Neuronal stem cell (in vitro differentiated cells): ENCODE measurements at places on chromosomes 5 and 9.

GRCh38 chr9:137764981-137765380 lies 112.6 kb upstream of the CACNA1B start:
- no peak for DNase-seq

- no peak for DNase-seq
Measured at GRCh38 chr9:137689745-137690529, 71.1 kb downstream of the EHMT1 start.

DNA sequence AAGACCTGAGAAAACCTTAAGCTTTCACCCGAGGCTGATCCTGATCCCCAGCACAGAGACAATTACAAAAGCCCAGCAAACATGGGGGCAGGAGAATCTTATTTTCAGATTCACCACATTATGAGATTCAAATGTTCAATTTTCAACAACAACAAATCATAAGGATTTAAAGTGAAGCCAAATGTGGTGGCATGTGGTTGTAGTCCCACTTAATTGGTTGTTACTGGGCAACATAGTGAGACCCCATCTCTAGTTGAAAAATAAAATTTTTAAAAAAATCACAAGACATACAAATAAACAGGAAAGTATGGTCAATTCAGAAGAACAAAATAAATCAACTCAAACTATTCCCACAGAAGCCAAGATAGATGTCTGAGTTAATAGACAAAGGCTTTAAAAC lies 3.9 kb upstream of the RABGAP1 start:
- DNase-seq = no peak

DNA sequence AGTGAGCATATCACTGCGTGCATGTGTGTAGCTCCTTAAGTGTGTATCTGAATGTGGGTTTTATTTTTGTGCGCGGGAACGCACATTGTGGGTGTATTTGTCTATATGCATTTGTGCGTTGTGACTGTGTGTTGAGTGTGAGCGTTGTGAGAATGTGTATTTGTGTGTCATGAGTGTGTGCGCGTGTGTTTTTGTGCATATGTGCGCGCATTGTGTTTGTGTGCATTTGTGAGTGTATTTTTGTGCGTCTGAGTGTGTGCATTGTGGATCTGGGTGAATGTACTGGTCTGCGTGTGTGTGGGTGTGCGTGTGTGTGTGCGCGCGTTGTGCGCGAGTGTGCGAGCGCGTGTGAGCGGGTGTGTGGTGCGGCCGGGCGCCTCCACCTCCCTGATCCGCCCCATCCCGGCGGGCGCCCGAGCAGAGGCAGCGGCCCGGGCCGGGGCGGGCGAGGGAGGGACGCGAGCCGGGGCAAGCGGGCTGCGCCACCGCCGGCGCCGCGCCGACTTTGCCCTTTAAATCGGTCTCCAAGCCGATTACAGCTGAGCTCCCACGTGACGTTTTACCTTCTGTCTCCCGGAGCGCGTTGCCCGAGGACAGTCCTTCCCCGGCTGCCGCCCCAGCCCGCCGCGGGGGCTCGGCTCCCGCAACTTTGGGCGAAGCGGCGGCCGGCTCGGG lies at the start of gene RASGRF2:
Gene RASGRF2, plus strand, starts transcription at position 596 of the 675 bp plus-strand sequence. CDS start 376 bp downstream, outside the sequence.
- DNase-seq = peak; percentile 49

- DNase-seq = no peak
Measured at GRCh38 chr9:108569624-108570023, 286.2 kb downstream of the ACTL7B start.

DNA sequence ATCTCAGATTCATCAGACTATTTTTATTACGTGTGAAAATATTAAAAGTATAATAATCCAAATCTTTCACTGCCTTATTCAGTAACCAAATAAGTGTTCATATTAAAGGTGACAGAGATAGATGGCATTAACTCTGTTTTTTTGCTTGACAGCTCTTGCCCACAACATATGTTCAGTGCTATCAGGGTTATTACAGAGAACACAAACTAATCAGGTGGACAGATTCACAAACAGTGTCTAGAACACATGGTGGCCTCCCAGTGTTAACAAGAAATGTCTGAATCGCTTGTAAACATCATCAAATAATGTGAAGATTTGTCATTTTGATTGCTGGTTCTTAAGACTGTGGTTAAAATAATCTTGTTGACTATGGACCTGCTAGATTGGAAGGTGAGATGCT lies 609.1 kb upstream of the GRAMD2B start:
- no peak for DNase-seq

- no peak for DNase-seq
Measured at GRCh38 chr5:69105996-69106906, 12.4 kb downstream of the SLC30A5 start.

DNA sequence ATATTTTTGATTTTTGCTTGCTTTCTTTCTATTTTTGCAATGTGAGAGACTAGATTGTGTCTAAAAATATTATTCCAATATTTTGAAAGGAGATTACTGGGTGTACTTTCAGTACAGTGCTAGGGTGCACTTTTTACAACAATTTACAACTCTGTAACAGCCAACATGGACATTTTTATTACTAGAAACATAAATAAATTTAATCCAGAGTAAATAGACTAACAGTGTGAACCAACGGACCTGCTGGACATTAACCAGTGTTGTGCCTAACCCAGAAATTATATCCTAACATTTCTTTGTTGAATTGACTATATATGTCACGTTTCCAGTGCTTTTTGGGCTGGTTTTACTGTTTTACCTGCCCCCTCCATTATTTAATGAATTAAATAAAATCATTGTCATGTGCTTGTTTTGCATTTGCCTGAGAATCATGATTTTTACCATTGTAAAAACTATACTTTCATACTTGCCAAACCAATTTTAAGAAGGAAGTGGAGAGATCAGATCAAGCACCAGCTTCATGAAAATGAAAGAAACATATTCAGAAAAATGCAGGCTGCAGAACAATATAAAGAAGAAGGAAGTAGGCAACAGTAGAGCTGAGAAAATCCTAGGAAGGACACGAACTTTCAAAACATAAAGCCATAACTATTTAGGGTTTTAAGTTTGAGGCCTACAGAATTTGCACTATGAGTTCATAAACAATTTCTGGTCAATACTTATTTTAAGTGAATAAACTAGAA lies 400.8 kb upstream of the PIK3R1 start:
- DNase-seq = no peak

GRCh38 chr5:40628407-40628806 lies 51.3 kb upstream of the PTGER4 start:
- DNase-seq = no peak

DNA sequence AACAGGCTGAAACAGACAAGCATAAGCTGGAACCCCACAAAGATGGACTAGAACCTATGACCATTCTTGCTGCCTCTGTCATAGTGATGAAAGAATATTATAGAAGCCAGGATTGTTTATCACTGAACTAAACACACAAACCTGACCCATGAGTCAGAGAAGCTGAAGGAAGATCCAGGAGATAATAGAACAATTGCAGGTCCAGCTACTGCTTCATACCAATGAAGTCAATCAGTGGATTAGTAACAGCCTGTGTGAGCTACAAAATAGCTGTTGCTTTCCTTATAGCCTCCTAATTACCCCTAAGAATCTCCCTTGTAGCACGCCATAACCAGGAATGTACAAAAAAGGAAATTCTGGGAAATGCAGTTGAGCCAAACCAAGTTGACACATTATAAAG lies 459.9 kb upstream of the ZNF462 start:
- no peak for DNase-seq

GRCh38 chr5:59660737-59661136 lies 232.8 kb downstream of the PDE4D start:
- DNase-seq = no peak

GRCh38 chr9:129994882-129995281 lies 48.1 kb downstream of the FNBP1 start:
- no peak for DNase-seq

- DNase-seq = no peak
Measured at GRCh38 chr9:95409650-95410426, 92.3 kb upstream of the FANCC start.

- no peak for DNase-seq
Measured at GRCh38 chr5:164735334-164735733, 1229.9 kb downstream of the MAT2B start.

GRCh38 chr5:54673523-54674225 lies 156.1 kb downstream of the SNX18 start:
- DNase-seq = no peak

DNA sequence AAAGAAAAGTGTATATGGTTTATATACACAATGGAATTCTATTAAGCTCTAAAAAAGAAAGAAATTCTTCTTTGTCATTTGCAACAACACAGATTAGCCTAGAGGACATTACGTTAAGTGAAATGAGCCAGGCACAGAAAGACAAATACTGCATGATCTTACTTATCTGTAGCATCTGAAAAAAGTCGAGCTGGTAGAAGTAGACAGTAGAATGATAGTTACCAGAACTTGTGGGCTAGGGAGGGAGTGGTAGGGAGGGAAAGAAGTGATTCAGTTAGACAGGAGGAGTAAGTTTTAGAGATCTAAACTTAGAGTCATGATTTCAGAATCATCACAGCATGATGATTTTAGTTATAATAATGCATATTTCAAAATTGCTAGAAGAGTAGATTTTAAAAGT lies 184.6 kb downstream of the TLE4 start:
- DNase-seq = no peak

GRCh38 chr5:173913686-173914321 lies 25.7 kb downstream of the CPEB4 start:
- DNase-seq = no peak

DNA sequence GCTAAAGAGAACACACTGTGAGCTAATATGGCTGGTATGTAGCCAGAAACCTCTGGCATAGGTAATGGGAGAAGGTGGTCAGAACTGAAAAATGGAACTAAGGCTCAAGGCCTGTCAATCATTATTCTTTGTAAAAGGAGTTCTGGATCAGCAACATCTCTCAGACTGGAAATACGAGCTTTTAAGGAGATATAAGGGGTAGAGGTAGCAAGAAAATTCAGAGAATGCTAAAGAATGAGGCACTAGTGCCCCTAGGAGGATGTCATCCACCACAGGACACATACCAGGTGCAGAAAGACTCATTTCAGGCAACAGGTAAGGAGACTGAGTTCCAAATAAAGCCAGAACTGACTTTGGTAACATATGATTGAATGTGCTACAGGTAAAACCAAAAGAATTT lies 18.9 kb upstream of the MOCS2 start:
- no peak for DNase-seq
